Coronary artery (tissue), 2 donors: ENCODE measurements at places on chromosomes 3 and 15.

DNA sequence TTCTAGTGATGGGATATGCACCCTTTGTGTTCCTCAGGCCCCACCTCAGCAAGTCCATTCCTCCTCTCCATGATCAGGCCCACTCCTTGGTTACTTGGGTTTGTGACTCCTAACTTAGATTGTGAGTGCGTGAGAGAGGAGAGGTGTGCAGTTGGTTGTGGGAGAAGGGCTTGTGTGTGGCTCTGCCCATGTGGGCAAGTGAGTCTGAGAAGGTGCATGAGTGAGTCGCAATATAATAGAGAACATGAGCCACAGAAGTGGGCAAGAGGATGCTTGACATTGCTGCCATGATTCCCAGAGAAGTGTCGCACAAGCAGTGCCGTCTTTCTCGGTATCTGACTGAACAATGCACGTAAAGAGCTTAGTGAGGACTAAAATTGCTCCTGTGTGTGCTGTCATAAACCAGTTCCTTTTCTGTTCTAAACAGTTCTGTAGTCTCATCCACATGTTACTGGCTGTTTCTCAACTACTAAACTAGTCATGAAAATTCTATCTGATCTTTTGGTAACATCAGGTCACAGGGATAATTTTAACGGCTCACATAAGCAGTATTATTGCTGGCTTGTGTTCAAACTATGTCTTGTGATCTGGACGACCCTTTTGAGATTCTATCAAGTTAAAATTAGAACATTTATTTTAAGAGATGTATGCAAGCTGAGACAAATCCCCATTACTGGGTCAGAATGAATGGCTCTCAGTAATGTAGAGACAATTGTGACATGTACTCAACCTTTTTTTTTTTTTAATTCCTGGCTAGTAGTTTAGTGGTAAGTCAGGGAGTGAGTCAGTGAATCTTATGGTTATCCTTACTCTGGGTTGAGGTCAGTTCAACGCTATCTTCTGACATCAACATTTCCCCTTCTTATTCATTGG, 25.6 kb downstream of the GYG1 start:
- no peak for DNase-seq

- DNase-seq, result no peak
These were observed 72.1 kb downstream of the ABTB1 start for GRCh38 chr3:127744875-127745274.

DNA sequence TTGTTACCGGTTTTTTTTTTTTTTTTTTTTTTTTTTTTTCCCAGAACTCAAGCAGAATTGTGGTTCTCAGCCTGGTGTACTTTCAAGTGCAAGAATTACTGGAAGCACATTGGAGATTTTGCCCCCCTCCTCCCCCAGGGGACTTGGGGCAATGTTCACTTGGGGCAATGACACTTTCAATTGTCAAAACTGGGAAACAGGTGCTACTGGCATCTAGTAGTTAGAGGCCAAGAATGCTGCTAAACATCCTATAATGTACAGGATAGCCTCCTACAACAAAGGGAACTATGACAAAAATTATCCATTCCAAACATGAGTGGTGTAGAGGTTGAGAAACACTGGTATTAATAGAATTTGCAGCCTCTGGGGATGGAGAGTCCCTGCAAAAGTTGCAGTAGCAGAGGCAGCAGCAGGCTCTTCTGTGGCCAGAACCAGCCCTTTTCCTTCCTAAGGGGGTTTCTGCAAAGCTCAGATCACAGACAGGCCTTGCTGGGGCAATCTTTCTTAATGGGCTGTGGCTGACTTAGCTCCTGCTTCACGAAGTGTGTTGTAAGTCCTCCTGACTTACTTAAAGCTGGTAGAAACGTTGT, 144.3 kb upstream of the MRPS22 start:
- DNase-seq, result no peak

DNA sequence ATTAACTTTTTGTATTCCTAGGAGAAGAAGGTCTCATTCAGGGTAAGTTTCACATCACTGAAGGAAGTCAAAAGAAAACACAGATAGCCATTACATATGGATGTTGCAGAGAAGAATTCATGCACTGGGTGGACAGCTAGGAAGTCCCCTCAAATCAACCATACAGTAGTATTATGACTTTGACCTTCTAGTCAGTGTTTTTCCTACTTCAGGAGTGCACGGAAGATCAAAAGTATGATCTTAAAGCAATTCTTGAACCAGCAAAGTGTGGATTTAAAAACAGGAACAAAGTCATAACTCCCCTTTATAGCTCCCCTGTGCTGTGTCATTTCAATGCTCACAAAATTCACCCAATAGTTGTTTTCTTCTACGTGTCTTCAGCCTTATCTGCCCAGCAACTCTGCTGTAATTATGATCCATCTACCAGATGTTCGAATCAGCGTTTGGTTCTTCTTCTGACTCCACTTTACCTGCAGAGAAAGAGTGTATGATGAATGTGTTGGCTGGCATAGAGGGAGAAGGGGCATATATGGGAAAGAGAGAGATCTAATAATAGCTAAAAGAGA, 118.1 kb upstream of the MEIS2 start:
- DNase-seq, result no peak

GRCh38 chr3:21170964-21171363, 580.0 kb downstream of the ZNF385D start:
- DNase-seq, result no peak

GRCh38 chr15:98231696-98232440, 271.4 kb downstream of the ARRDC4 start:
- no peak for DNase-seq

DNA sequence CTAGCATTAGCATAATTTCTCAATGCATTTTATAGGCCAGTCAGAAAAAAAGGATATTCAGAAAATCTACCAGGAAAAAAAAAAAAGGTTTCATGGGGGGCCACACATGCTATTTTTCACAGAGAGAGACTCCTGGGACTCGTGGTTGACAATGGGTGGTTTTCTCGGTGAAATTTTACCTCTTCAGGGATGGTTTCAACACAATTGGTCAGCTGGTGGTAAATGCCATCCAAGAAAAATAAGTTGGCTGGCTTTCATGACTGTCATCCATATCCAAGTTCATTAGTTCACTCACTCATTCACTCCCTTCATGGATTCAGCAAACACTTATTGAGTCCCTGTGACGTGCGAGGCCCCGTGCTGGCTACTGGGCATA, 217.3 kb downstream of the SHQ1 start:
- DNase-seq, result no peak

- no peak for DNase-seq
These were observed 159.5 kb downstream of the CHSY1 start for GRCh38 chr15:101092156-101092866.

- DNase-seq, result no peak
These were observed 3.3 kb downstream of the TUBGCP5 start for GRCh38 chr15:23035964-23036566.

- no peak for DNase-seq
These were observed 14.3 kb upstream of the CAMKV start for GRCh38 chr3:49883998-49884397.

DNA sequence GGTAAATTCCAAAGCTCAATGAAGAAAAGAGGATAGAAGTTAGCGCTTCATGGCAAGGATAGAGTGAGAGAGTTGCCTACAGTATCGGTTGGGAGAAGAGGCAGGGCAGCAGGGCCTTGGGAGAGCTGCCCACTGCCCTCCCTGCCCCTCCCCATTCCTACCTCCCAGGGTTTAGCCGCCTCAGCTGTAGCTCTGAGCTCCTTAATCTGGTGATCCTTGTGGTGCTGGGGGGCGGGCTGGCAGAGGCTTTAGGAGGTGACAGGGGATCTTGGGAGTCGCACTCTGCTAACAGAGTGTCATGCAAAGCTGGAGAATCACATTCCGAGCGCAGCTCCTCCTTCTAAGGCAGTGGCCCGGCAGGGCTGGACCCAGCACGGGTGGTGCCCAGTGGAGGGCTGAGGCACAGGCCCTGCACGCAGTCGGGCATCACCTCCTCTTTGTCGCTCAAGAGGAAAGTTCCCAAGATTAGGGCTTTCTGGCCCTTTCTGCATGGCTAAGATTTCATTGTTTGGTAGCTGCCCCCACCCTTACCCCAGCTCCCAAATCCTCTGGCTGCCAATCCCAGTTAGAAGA, 57.1 kb upstream of the POLG start:
- DNase-seq, result no peak

GRCh38 chr3:15808679-15809310, 11.0 kb upstream of the ANKRD28 start:
- DNase-seq, result no peak

DNA sequence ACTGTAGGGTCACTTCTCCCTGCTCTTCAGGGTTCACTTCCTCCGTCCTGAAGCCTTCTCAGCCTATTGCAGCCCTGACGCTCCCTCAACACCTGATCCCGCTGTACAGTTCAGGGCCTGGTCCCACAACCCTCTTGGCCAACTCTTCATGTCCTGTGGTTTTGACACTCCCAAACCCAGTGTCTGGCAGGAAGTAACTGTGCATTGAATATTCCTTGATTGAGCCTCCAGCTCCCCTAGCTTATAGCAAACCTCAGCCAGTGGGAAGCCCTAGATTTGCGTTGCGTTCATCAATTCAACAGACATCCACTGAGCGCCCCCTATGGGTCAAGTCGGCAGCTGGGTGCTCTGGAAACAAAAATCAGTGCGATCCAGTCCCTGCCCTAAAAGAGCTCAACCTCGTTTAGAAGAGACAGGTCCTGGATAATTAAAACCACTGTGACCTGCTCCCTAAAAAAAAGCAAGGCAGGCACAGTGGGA, 13.5 kb downstream of the UBAP1L start:
- no peak for DNase-seq

DNA sequence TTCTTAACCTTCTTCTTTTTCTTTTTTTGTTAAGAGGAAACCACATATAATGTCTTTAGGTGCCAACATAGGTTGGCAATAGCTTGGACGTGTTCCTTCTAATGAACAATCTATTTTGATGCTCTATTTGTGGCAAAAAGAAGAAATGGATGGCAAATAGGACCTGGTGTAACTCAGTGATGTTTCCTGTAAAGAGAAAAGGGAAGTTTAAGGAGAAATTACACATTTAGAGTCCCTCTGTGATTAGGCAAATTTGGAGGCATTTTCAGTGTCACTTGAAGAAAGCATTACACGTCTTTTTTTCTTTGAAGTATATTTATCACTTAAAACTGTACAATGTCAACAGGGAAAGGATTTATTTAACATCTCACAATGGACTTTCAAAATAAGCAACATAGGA, 327.1 kb downstream of the ZIC1 start:
- DNase-seq, result no peak

- DNase-seq, result no peak
These were observed 6.0 kb downstream of the CTSH start for GRCh38 chr15:78938658-78939488.

DNA sequence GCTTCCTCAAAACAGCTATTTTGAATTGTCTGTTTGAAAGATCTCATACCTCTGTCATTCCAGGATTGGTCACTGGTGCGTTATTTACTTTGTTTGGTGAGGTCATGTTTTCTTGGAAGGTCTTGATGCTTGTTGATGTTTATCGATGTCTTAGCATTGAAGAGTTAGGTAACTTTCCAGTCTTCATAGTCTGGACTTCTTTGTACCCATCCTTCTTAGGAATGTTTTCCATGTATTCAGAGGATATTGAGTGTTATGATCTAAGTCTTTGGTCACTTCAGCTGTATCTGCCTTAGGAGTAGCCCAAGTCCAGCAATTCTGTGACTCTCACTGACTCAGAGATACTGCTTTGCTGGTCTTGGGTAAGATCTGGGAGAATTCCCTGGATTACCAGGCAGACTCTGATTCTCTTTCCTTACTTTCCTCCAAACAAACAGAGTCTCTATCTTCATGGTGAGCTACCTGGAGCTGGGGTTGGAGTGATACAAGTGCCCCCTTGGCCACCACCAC, 398.6 kb downstream of the ZIC4 start:
- no peak for DNase-seq

DNA sequence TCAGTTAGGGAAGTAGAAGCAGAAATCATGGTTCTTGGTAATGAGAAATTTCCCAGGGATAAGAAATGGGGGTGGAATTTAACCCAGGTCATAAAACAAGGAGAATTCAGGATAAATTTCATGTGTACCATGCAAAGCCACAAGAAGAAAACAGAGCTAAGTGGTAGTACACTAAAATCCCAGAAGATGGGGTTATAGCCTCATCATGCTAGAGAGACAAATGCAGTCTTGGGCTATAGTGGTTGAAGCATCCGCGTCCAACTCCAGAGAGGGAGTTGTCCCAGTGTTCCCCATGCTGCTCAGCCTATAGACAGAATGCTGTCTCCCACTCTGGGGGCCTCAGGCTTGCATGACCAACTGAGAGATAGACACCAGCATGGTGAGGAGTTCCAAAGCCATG, 36.2 kb upstream of the CLRN1 start:
- DNase-seq, result no peak

- DNase-seq, result peak; percentile 63
These were observed 27.7 kb downstream of the ITGA11 start for GRCh38 chr15:68404056-68404798.

DNA sequence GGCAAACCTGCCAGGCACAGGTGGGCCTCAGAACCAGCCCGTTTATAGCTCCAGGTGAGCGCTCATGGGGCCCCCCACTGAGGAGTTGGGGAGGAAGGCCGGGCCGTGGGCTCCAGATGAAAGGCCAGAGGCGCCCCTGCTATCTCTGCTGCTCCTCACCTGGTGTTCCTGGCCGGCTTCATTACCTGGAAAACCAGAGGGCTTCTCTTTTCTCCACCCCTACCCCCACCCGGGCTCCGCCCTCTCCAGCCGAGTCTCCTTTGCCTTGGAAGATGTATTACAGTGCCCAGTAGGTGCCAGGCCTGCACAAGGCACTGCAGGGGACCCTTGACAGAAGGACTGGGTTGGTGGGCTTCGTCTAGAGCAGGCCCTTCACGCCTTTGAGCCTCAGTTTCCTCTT, 111.4 kb downstream of the WNT7A start:
- no peak for DNase-seq

- DNase-seq, result no peak
These were observed 82.2 kb downstream of the ITPR1 start for GRCh38 chr3:4575381-4575780.

DNA sequence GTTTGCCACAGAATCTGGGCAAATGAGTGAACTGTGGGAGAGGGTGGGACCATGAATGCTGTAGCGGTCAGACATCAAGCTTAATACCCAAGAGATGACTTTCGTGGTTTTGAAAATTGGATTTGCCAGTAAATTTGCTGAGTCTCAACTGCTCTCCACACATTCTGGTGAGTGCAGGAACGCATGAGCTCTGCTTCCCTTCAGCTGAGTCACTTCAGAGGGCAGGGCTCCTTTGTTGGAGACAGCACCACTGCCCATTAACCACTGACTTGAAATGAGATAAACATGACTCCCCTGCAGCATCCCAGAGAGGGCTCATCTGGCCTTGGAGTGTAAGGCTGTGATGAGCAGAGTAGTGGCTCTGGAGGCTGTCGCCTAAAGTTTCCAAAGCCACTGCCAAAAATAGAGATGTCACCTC, 22.6 kb downstream of the RARRES1 start:
- no peak for DNase-seq
